Neuronal stem cell (in vitro differentiated cells): ENCODE measurements at places on chromosomes 5 and 9.

GRCh38 chr9:113854310-113854709 lies 21.8 kb upstream of the ZNF618 start:
- no peaks in the 10 kb centered on the region for H3K36me3 ChIP-seq
- peak overlapping the region; percentile 58 for H3K4me3 ChIP-seq
- no peak overlapping the region for H3K27ac ChIP-seq
- H3K4me1 ChIP-seq, result peaks cover 12% of the 10 kb centered on the region

GRCh38 chr9:121350993-121351561 lies 19.0 kb downstream of the STOM start:
- no peaks in the 10 kb centered on the region for H3K4me1 ChIP-seq
- H3K27ac ChIP-seq, result no peak overlapping the region
- no peaks in the 10 kb centered on the region for H3K36me3 ChIP-seq
- no peak overlapping the region for H3K4me3 ChIP-seq
- DNase-seq, result no peak

GRCh38 chr5:154334406-154335064 lies 111.3 kb upstream of the SAP30L start:
- H3K27me3 ChIP-seq, result no peaks in the 10 kb centered on the region
- no peak overlapping the region for H3K4me3 ChIP-seq
- no peak for DNase-seq
- peaks cover 49% of the 10 kb centered on the region for H3K36me3 ChIP-seq
- H3K4me1 ChIP-seq, result no peaks in the 10 kb centered on the region
- H3K27ac ChIP-seq, result no peak overlapping the region

DNA sequence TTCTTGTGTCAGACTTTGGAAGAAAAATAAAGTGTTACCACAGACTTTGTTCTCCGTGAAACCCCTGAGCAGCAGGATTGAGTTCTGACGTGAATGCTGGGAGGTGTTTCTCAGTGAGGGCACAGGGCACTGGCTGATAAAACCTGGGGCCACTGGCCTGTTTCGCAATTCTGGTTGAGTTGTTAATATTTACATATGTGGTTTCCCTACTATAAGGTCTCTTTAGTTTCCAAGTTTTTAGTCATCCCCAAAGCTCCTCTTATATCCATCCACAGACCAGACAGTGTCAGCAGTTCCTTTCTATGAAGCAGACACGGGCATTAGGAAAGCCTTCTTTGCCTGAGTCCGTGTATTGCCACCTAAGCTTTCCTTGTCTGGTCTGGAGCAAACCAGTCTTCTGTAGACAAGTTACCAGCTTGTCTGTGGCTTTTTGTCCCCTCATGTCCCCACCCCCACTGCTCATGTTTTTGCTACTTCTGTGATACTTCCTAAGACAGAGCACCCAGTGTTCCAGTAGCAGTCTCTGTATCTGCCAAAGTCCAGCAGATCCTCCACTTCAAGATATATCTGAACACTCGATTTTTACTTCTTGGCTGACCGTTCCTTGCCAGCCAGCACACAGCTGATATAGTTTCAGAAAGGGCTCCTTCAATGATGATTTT lies 42.0 kb downstream of the ACO1 start:
- H3K36me3 ChIP-seq, result peaks cover 8% of the 10 kb centered on the region
- H3K4me1 ChIP-seq, result no peaks in the 10 kb centered on the region
- no peak for DNase-seq
- no peak overlapping the region for H3K4me3 ChIP-seq

- H3K4me3 ChIP-seq, result no peak overlapping the region
- no peaks in the 10 kb centered on the region for H3K36me3 ChIP-seq
- H3K4me1 ChIP-seq, result no peaks in the 10 kb centered on the region
- no peaks in the 10 kb centered on the region for H3K27me3 ChIP-seq
- no peak overlapping the region for H3K27ac ChIP-seq
- DNase-seq, result no peak
Observed at GRCh38 chr5:41253109-41253508, 39.8 kb upstream of the C6 start.

DNA sequence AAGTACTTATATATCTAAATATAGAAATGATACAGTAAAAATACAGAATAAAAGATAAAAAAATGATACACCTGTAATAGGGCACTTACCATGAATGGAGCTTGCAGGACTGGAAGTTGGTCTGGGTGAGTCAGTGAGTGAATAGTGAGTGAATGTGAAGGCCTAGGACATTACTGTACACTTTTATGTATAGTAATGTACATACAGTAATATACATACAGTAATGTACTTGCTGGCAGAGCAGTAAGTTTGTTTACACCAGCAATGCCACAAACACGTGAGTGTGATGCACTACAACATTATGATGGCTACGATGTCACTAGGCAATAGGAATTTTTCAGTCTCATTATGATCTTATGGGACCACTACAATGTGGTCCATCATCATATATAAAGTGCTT lies 34.2 kb downstream of the SUSD1 start:
- DNase-seq, result no peak
- no peak overlapping the region for H3K4me3 ChIP-seq
- no peaks in the 10 kb centered on the region for H3K4me1 ChIP-seq
- H3K27me3 ChIP-seq, result no peaks in the 10 kb centered on the region

GRCh38 chr5:1152771-1153282 lies 41.0 kb upstream of the SLC12A7 start:
- DNase-seq, result no peak
- no peak overlapping the region for H3K27ac ChIP-seq
- H3K36me3 ChIP-seq, result no peaks in the 10 kb centered on the region

DNA sequence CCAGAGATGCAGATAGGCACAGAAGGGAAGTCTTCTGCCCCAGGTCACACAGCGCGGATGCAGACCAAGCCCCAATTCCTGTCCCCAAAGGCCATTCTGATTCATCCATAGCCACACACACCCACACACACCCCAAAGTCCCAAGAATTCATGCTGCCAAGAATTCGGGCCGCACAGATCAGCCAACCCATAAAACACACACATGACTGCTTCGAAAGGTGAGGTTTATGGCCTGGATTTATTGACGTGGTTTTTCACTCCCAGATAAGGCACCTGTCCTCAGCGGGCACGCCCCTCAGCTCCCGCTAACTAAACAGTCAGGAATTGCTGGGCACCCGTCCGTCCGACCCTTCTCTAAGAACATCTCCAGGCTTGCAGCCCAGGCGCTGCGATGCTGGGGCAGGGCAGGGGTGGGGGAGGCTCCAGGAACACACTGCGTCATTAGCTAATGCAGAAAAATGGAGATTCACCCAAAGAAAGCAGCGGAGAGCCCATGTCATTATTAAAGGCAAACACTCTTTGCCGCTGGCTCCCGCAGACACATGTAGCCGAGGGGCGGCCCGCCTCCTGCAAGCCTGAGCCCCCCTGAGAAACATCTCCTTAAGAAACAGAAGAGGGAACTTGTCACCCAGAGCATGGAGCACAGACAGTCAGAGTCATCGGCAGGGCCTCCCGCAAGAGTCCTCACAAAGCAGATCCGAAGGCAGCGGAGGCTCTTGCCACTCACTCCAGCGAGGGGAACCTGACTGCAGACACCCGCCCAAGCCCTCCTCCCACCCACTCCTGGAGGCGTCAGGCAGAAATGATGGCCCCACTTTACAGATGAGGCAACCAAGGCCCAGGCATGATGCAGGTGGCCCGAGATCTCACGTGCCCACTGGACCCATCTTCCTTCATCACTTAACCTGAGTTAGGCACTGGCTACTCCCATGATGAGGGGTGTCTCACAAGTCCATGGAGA lies 19.9 kb downstream of the VAV2 start:
- no peak for DNase-seq
- no peak overlapping the region for H3K4me3 ChIP-seq
- H3K36me3 ChIP-seq, result peaks cover under 1% of the 10 kb centered on the region
- H3K4me1 ChIP-seq, result peaks cover 33% of the 10 kb centered on the region
- no peaks in the 10 kb centered on the region for H3K27me3 ChIP-seq

GRCh38 chr5:149271716-149272563 lies at the start of gene AFAP1L1:
AFAP1L1 (plus strand) TSS chr5:149271859; CDS start chr5:149271969, 110 bp downstream.
- no peak within 1 kb of the TSS for H3K27ac ChIP-seq
- DNase-seq, result peak; percentile 23
- H3K27me3 ChIP-seq, result peaks cover 56% of the 10 kb centered on the region

DNA sequence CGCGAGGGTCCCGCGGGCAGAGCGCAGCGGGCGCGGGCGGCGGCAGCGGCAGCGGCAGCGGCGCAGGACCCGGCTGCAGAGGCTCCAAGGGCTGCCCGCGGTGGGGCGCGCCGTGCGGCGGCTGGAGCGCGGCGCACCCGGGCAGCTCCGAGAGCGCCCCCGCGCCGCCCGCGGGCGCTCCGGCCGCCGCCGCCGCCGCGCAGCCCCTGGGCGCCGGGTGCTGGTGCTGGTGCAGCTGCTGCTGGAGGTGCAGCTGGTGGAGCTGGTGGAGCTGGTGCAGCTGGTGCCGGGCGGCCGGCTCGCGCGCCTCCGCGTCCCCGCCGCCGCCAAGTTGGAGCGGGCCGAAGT lies 644 bp downstream of the IER5L start:
- DNase-seq, result no peak
- peaks cover 26% of the 10 kb centered on the region for H3K4me1 ChIP-seq
- H3K27me3 ChIP-seq, result peaks cover 12% of the 10 kb centered on the region
- no peaks in the 10 kb centered on the region for H3K36me3 ChIP-seq
- peak overlapping the region; percentile 95 for H3K4me3 ChIP-seq

- H3K27me3 ChIP-seq, result no peaks in the 10 kb centered on the region
- no peak within 1 kb of the TSS for H3K4me3 ChIP-seq
- no peak for DNase-seq
- H3K4me1 ChIP-seq, result no peaks in the 10 kb centered on the region
- no peak within 1 kb of the TSS for H3K27ac ChIP-seq
Observed at GRCh38 chr5:157059093-157059539, at the start of gene HAVCR1. HAVCR1 (minus strand) TSS chr5:157059116; CDS start chr5:157057943, 1,173 bp downstream.

DNA sequence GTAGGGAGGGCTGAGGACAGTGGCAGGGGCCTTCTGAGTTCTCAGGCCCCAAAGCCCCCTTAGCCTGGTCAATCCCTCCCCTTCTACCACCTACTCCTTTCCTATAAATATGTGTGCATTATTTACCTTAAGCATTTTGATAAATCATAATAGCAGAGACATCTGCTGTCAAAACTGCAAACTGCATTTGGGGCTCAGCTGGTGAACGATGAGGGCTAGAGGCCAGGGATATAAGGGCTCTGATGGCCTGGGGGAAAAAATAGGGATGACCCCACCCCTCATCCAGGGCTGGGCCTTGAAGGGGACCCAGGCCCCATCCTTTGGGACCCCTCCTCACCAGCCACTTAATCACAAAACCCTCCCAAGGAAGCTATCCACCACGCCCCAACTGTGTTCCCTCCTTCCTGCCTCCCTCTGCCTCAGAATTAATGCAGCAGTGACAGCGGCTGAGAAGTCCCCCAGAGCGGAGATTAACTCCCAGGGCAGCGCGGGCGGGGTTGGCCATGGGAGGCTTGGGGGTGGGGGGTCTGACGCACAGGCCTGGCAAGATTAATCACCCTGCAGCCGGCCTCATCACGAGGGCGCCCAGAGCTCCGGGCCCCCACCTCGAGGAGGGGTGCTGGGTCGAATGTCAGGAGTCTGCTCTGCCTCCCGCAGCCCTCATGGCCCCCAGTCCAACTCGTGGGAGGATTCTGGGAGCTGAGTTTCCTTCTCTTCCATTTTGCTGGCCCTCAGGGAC lies 42.1 kb downstream of the CXXC5 start:
- H3K27ac ChIP-seq, result no peak overlapping the region
- H3K4me1 ChIP-seq, result peaks cover 62% of the 10 kb centered on the region
- peaks cover 13% of the 10 kb centered on the region for H3K36me3 ChIP-seq
- no peaks in the 10 kb centered on the region for H3K27me3 ChIP-seq

DNA sequence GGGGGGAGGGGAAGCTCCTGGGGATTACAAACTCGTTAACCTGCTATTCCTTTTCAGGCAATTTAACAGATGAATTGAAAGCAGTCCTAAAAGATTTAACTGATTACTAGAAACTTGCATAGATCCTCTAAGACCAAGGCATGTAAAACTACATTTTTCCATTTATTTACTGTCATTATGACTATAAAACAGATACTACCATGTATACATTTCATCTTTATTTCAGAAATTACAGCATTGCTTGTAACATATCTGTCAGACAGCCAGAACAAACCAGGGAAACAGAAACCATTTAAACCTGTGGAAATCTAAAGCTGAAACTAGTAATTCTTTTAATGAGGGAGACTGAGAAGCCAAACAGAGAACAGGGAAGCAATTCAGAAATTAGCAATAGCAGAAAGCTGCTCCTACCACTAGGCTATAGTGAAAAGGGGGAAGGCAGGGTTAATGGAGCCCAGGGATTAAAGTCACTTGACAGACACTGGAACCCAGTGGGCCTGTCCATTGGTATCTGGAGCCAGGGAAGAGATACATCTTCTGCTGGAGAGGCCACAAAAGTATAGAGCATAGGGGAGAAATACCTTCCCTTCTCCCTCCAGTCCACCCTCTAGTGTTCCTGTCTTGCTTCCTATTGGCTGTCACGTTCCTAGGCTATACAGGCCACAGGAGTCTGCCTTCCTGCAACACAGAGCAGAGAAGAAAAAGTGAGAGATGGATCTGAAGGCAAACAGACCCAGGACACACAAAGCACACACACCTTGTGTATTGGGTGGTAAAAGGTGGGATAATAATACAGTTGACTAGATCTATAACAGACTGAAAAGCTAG lies 33.8 kb downstream of the PDCD1LG2 start:
- H3K27me3 ChIP-seq, result no peaks in the 10 kb centered on the region
- H3K36me3 ChIP-seq, result no peaks in the 10 kb centered on the region
- no peaks in the 10 kb centered on the region for H3K4me1 ChIP-seq
- no peak overlapping the region for H3K4me3 ChIP-seq
- H3K27ac ChIP-seq, result peak overlapping the region; percentile 22

GRCh38 chr5:139426203-139426885 lies 13.0 kb downstream of the DNAJC18 start:
- H3K4me1 ChIP-seq, result no peaks in the 10 kb centered on the region
- peaks cover 80% of the 10 kb centered on the region for H3K36me3 ChIP-seq
- H3K4me3 ChIP-seq, result no peak overlapping the region
- no peak for DNase-seq

GRCh38 chr5:38642189-38642911 lies 85.9 kb upstream of the LIFR start:
- H3K36me3 ChIP-seq, result no peaks in the 10 kb centered on the region
- peaks cover 3% of the 10 kb centered on the region for H3K4me1 ChIP-seq
- no peak overlapping the region for H3K4me3 ChIP-seq
- no peak overlapping the region for H3K27ac ChIP-seq
